Daoy (cell line): ENCODE measurements at places on chromosomes 4 and X.

DNA sequence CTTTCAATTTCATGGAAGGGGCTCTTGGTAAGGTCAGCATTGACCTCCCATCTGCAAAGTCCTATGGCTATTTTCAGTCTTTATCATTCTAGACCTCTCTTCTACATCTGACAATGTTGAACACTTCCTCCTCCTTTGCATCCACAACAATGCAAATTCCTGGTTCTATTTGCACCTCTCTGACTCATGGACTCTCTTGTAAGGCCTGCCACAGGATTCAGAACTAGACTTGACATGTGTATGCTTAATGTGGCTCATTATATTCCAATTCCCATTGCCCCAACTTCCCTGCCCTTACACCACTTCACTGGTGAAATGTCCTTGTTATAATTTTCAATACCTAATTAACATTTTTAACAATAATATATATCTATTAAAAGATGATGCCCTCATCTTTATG is 314.3 kb upstream of the FGF13 start:
- DNase-seq = no peak

DNA sequence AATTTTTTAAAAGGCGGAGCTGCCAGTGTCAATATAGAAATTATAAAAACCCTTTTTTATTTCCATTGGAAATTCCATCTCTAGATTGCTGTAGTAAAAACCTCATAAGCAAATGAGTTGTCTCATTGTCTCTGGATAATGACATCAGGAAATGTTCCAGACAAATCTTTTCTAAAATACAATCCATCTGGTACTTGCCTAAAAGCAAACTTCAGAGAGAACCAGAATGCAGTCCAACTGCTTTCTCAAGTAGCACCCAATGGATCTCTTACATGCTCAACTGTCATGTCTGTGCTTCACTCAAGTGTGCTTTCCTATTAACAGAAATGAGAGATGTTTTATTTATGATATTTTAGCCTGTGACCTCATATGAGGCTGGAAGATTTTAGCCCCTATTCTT is 399.6 kb upstream of the NDST3 start:
- DNase-seq = no peak

DNA sequence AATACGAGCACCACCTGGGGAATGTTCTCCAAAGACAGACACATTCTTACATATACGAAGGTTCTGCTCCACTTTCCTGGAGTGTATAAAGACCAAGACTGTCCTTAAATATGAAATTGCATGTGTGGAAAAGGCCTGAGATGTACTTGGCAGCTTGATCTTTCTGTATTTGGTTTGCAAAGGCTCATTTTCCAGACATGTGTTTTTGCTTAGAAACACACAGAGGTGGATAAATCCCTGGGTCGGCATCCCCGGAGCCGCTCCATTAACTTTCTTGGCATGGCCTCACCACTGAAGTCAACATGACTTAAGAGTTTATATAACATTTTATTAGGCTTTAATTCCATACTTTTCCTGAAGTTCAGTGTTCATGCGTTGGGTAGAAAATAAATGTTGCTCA is 239.4 kb downstream of the LDB2 start:
- no peak for DNase-seq

GRCh38 chr4:113169368-113169767 is 119.9 kb downstream of the ANK2 start:
- no peak for DNase-seq

GRCh38 chrX:72028701-72029470 is 102.8 kb downstream of the RTL5 start:
- no peak for DNase-seq
